Jurkat, Clone E6-1 (cell line): ENCODE measurements at places on chromosomes 7 and 10.

GRCh38 chr7:19899529-19899928 is 126.1 kb upstream of the TMEM196 start:
- DNase-seq: no peak

GRCh38 chr10:106992055-106992454 is 172.5 kb downstream of the SORCS1 start:
- no peak for DNase-seq

DNA sequence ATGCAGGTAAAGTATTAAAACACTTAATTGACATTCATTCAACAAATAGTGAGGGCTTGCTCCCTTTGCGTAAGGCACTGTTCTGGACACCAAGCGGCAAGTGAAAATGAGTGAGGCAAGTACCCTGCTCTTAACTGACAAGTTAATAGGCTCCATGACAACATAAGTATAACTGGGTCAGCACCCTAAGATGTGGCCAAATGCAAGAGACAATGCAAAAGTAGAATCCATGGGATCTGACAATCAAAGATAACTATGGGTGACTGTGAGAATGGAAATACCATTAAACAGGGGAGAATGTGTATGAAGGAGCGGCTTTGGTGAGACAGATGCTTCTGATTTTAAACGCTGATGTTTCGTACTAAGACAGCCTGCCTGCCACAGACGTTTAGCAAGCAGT is 160.5 kb downstream of the RAPGEF5 start:
- no peak for DNase-seq

DNA sequence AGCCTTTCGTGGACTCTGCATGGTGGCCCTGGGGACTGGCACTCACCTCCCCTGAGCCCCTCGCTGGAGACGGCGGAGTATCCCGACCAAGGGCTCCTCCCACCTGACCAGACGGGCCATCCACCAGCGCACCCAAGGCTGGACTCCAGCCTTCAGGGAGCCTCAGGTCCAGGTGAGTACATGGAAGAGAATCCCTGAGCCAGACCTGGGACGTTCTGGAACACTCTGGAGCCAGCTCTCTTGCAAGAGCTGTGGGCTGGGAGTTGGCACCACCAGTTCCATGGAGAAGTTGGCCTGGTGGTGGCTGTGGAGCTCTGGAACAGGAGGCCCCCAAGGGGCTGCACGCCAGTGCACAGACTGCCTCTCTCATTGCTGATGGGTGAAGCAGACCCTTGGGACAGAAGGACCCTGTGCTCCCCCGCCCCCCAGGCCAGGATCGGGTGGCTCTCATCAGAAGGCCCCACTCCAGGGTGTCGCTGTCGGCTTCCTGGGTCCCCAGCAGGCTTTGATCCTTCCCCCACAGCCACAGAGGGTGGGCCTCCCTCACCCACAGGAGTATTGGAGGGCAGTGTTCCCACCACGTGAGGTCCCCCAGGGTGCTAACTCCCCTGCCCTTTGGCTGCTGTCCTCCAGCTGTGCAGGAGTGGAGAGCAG is 189.9 kb downstream of the EBF3 start:
- no peak for DNase-seq

GRCh38 chr7:22001345-22002004 is 55.8 kb upstream of the CDCA7L start:
- DNase-seq: peak; percentile 29

GRCh38 chr10:110407301-110408170 is 90.2 kb upstream of the DUSP5 start:
- DNase-seq: no peak
